ENCODE measurements at places on chromosomes 6 and 20.

GRCh38 chr6:83613378-83613777 is 95.5 kb downstream of the SNAP91 start:
- DNase-seq, result no peak

- DNase-seq, result no peak
Observed at GRCh38 chr6:111997853-111998208, 56.1 kb upstream of the CCN6 start.

- peak; percentile 14 for DNase-seq
Observed at GRCh38 chr6:39684790-39685488, 40.3 kb downstream of the KIF6 start.

DNA sequence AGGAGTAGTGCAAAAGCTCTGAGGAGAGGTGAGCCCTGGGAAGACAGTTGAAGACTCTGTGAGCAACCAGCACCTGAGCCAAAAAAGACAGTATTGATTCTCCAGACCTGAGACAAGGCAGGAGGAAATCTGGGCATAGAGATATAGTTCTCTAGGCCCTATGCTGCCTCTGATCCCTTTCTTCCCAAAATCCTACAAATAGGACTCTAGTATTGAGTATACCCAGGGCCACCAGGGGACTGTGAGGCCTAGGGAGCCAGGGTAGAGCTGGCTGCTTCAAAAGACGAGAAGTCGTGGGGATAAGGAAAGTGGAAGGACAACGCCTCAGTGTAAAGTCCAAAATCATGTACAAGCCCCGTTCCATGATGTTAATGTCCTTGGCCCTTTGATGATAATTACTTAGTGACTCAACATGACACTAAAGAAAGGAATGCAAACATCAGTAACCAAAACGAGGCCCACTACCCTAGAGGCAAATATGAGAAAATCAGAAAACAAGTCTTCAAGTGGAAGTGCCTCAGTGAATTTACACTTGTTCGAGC is 197.3 kb upstream of the PROKR2 start:
- DNase-seq, result no peak

- peak; percentile 71 for DNase-seq
Observed at GRCh38 chr20:23257848-23258746, 92.5 kb upstream of the NXT1 start.

GRCh38 chr6:36697481-36697903 is at the start of gene RAB44:
RAB44 (plus strand) TSS chr6:36697826; CDS start chr6:36704236, 6,410 bp downstream.
- DNase-seq, result peak; percentile 63

- DNase-seq, result no peak
Observed at GRCh38 chr6:131976545-131977061, 25.4 kb upstream of the CCN2 start.

- DNase-seq, result no peak
Observed at GRCh38 chr6:132412656-132413498, 11.6 kb upstream of the MOXD1 start.

DNA sequence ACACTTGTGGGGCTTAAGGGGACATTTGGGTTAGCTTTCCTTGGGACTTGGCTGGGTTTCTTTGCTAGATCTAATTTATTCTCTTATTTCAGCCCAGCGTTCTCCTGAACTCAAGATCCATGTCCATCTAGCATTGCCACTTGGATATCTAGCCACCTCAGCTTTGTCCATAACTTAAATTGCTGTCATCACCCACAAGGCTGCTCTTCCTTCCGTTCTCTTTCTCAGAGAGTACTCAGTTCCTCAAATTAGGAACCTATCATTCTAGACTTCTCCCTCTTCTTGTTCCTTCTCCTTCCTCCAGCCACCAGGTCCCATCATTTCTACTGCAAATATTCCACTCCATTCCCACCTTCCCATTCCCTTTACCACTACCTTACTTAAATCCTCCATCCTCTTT is 4.3 kb downstream of the SMIM26 start:
- peak; percentile 56 for DNase-seq

DNA sequence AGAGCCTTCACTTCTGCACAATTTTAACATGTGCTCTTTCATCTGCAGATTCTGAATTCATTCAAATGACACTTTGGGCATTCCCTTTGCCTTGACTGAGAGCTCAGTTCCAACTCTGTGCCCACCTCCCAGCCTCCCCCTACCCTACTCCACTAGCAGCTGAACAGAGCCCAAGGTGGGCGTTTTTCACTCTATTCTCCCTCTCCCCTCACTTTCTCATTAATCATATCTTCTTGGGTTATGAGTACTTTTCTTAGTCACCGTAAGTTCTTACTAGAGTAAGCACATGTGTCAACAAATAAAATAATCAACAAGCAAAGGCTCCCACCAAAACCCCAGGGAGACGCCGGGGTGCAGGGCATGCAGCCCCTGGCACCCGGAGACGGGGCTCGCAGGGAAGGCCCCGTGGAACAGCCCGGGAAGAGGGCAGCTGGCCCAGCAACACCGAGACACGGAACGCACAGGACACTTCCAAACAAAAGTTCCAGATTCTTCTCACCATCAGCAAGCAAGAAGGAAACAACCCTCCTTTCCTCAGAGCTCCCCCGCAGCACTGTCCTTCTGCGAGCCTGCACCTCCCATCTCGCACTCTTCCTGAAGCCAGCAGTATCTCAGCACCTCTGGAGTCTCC is 34.1 kb downstream of the TAF4 start:
- DNase-seq, result no peak

DNA sequence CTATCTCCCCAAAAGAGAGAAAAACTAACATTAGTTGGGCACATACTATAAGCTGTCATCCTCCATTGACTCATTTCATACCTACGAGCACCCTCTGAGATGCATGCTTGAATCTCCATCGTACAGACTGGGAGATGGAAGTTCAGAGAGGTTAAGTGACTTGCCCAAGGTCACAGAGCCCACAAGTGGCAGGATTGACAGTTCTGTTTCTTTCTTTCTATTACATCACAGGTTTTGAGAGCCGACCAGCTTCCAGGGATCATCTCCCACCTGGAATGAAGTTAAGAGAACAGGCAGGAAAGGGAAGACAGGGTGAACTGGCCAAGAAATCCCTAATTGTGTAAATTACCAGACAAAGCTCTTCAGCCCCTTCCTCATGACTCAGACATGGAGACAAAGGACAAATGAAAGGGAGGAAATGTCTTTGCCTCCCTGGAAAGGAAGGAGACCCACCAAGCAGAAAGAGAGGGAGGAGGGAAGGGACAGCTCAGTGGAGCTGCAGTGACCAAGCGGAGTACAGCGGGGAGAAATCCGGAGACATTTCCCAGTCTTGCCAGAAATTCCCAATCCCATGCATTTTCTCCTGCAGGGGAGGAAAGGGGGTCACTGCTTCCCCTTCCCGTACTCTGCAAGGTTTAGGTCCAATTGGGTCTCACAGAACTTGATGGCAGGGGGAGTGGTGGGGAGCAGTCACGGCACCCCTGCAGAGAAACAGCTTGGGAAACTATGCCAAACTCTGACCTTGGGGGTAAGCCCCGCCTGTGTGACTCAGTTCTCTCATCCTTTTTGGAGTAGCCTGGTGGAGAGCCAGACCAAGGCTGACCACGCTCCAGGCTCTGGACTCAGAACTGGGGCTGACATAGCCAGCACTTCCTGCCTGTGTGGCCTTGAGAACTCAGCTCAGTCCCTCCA is 154.3 kb downstream of the ANKRD60 start:
- DNase-seq, result no peak

- no peak for DNase-seq
Observed at GRCh38 chr6:26300828-26301227, 64.2 kb upstream of the BTN3A2 start.

DNA sequence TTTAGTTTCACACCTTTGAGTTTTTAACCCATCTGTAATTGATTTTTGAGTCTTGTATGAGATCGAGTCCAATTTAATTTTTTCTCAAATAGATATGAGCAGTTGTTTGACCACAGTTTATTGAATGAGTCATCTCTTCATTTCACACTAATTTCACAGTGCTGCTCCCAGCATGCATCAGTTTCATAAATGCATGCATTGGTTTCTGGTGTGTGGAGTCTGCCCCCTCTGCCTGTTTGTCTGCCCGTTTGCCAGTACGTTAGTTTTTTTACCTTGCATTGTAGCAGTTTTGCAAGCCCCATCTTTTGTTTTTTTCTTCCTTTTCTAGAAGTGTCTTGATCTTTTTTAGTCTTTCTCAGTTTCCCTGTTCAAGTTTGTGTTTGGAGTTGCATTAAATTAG is 11.9 kb downstream of the SLX4IP start:
- DNase-seq, result peak; percentile 42

DNA sequence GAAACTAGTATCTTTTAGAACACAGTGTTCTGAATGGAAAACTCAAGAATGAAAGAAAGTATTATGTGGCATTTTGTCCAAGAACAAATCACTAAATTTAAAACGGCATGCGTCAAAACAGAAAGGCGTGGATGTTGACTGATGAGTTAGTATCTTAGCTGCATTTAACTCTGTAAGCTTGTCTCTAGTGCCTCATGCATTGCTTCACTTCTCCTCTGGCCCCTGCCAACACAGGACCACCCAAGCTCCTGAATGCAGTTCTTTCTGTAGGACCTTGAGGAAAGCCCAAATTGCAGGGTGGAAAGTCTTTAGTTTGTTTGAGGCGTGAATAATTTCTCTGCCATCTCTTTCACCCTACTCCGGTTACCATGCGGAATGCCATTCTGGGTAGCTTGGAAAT is 632.2 kb downstream of the COL12A1 start:
- DNase-seq, result no peak

DNA sequence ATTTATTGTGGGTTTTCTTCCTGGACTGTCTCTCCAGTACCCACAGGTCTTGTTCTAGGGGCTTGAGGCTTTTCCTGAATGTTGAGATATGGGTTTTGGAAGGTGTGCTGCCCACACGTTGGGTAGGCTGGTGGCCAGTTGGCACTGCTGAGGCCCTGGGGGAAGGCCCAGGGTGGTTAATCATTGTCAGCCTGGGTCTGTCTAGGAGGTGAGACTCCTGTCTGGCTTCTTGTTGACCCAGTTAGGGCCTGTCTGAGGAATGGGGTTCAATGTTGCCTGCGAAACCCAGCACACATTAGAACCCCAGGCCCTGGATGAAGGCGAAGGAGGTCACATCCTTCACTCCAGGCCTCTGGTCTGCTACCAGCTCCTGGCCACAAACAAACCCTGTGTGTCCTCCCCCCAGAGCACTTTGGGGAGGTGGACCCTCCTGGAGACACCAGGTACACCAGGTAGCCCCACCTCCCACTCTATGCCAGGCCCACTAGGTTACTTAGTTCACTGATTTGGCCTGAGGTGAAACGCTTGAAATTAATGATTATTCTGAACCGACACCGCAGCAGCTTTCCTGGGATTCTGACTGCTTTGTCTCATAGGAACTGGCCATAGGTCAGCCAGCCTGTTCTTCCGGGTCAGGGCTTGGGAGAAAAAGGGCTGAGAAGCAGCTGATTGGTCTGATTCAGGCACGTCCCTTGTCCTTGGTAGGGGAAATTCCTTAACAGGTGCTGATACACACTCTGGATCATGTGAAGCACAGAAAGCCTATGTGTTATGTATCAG is 15.2 kb downstream of the DNMT3B start:
- DNase-seq, result no peak

GRCh38 chr6:76466286-76466685 is 393.8 kb upstream of the IMPG1 start:
- DNase-seq, result no peak

DNA sequence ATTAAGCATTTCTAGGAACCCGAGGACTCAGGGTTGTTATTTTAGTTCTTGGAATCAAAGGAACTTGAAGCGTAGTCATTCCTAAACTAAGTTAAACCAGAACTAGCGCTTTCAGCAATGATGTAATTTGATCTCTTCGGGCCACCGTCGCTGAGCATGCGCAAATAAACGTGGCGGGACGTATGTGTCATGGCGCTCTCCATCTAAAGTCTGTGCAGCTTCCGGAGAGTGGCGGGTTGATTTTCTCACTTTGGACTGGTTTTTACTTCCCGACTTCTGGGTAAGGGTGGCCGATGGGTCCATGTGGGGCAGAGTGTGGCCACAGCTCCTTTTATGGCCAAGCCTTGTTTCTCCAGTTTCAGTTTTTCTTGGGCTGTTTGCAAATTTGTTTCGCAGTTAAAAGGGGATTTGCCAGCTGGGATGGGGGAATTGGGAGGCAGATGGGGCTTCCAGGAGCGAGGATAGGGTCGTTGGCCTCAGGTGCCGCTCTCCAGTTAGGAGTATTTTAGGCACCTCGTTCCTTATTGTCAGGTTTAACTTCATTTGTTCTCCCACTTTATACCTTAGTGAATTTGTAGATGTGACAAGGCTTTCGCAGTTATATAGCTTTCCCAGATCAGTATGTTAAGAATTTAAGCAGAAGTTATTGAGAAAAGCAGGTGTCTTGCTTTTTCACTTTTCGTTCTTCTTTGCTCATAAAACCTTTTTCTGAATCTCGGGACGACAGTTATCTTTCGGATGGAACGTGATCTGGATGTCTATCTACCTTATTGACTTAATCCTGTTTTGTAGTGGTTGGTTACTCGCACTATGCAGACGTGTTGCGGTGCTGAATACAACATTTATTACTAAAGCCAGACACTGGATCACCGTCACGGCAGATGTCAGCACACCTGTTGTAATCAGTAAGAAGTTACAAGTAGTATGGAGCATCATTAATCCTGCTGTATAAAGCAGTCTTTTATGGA is at the start of gene CDKAL1:
CDKAL1 (plus strand) TSS at position 163 of the 968 bp plus-strand sequence. CDS start 11,894 bp downstream, outside the sequence.
- DNase-seq, result peak; percentile 94

- peak; percentile 74 for DNase-seq
Observed at GRCh38 chr6:87396595-87397392, 11.0 kb upstream of the CFAP206 start.

DNA sequence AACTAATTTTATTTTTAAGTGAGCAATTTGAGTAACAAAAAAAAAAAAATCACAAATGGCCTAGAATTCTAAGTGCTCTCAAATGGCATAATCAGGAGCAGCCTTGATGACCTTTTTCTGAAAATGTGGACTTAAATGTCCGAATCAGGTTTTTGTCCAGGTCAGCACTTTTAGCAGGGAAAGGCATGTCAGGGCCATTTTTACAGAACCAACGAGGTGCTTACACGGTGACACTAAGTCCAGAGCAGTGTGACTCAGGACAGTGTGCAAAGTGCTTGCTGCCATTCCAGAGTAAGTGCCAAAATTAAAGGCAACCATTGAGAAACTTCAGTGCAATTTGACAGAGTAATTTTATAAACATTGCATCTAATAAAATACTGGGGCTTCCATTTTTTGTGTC is 127.8 kb downstream of the KIF16B start:
- no peak for DNase-seq

DNA sequence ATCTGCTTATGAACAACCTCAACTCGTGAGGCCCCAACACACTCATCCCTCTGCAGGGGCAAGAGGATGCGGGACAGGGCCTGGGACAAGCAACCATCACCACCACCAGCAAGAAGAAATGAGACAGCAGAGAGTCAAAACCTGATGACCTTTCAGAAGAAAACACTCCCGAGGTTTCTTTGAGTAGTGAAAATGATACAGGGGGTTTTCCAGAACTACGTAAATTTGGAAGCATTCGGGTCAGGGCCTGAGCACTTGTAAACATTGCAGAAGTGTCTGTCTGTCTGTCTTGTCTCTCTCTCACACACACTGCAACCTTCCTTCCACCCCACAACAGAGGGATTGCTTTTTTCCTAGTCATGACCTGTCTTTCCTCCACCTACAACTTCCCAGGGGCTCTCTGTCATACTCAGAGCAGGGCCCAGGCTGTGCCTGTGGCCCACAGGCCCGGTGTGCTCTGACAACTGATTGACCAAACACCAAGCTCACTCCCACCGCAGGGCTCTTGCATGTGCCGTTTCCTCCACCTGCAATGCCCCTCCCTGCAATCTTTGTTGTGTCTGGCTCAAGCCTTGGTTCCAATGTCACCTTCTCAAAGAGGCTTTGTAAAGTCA is 90.9 kb downstream of the BMP7 start:
- no peak for DNase-seq

Data from suppressor macrophage (primary cell).